ENCODE measurements at places on chromosomes 1 and 21. TPM values are rescaled to one million over a fixed set of nuclear protein-coding genes. Genes with fewer than 3 reads are reported as not detected.

DNA sequence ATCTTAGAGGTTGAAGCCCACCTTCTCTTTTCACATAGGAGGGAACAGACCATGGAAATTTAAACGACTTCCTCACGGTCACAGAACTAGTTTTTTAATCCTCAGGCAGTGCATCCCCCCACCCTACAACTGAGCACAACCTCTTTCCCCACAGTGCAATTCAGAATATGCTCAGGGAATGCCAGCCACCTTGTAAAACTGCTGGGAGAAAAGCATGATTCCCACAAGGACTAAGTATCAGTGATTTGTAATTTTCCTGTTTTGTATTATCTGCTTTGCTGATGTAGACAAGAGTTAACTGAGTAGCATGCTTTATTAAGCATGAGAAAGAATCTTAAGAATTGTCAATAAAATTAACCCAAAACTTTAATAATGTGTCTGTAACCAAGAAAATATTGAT lies 23.8 kb downstream of the TMEM50A start:
- DNase-seq: peak; percentile 9

DNA sequence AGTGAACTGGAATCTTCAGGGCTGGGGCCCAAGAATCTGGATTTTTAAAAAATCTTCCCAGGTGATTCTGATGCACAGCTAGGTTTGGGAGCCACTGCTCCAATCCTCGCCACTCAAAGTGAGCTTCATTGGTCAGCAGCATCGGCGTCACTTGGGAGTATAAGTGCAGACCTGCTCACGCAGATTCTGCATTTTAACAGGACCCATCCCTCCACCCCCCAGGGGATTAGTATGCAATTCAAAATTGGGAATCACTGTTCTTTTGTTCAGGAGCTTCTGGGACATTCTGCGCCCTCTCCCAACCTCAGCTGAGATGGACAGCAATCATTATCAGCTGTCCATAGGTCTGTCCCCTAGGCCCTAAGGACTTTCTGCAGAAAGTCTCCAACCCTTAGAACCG lies 53.5 kb downstream of the LGR6 start:
- no peak for DNase-seq

DNA sequence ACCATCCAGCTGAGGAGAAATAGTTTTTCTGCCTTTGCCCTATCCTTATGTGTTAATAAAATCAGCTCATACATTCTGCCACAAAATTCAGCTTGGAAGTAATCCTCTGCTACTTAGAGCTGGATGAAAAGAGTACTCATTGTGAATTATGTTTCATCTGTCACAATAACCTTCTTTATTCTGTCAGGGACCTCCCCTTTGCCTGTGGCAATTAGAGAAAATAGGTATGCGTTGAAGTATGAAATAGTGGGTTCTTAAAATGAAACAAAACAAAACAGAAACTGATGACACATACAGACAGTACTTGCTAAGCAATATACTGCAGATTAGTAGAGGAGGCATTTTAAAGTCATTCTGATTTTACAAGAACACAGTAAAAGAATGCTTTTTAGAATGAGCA lies 578.5 kb downstream of the USP25 start:
- DNase-seq: no peak

- no peak for DNase-seq
These were observed 77.1 kb downstream of the HLCS start for GRCh38 chr21:36889401-36889800.

GRCh38 chr1:21115098-21115760 lies 61.5 kb downstream of the EIF4G3 start:
- peak; percentile 27 for DNase-seq

DNA sequence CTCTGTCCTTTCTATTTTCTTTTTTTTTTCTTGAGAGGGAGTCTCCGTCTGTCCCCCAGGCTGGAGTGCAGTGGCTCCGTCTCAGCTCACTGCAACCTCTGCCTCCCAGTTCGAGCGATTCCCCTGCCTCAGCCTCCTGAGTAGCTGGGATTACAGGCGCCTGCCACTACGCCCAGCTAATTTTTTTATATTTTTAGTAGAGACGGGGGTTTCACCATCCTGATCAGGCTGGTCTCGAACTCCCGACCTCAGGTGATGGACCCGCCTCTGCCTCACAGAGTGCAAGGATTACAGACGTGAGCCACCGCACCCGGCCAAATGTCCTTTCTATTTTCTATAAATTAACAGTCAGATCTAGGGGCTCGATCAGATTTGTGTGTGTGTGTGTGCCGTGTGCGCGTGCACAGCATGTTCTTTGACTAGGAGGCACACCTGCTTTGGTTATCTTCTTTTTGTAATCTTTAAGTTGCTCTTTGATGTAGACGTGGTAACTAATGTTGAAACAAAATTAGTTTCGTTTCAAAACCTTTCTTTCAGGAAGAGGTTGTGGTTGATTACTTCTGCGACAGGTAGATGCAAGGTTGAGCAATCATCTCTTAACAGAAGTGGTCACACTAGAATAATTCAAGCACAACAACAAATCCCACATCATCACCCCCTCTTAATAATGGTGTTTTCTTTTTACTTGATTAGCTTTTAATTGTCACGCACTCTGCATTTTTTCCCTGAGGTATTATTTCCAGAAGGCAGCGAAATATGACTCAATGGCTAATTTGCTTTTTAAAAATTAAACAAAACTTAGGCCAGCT lies 779 bp upstream of the DEGS1 start:
- peak; percentile 53 for DNase-seq

ETS2 gene
- 43.1 TPM for polyA plus RNA-seq

OR6K3 gene
- polyA plus RNA-seq: not detected

DNA sequence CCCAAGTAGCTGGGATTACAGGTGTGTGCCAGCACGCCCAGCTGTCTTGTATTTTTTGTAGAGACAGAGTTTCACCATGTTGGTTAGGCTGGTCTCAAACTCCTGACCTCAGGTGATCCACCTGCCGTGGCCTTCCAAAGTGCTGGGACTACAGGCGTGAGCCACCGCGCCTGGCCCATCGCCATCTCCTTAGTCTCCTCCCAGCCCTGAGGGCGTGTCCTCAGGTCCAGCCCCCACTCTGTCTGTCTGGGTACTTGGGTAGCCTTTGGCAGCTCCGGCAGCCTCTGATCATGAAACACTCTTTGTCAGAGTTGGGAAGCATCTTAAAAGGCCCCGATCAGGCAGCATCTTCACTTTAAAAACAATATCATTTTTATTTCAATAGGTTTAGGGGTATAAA lies 90.3 kb upstream of the DISP3 start:
- DNase-seq: no peak

- no peak for DNase-seq
These were observed 9.1 kb downstream of the EXO1 start for GRCh38 chr1:241857131-241857530.

GRCh38 chr1:204959836-204960235 lies 83.2 kb upstream of the CNTN2 start:
- DNase-seq: no peak

- peak; percentile 72 for DNase-seq
These were observed 35.8 kb upstream of the H6PD start for GRCh38 chr1:9198538-9199361.

GRCh38 chr1:86149591-86149990 lies 7.0 kb downstream of the COL24A1 start:
- no peak for DNase-seq

Measured in kidney (tissue), 22 donors.